OCI-M1 (cell line): ENCODE measurements at places on chromosomes 13 and 19.

DNA sequence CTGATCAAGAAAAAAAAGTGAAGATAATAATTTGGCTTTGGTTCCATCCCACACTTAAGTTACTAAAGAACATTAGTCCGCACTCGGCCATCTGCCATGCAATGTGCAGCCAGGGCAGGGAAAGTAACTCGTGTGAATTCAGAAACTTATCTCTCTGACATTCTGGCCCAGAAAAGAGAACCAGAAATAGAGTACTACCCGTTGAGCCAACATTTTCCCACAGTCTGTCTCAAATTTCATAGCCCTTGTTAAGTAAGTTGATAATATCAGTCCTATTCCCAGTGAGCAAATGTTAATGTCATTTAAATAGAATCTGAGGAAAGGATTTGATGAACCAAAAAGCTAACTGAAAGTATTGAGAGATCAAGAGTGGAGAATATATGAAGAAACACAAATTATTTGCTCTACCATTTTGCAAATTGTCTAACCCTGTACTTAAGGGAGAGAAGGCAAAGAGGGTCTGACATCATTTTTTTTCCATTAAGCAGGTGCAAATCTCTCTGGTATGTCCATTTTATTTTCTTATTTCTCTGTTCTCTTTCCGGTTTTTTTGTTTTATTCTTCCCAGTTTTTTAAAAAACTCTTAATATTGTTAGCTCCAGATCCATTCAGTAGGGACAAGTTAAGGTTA, 156.3 kb downstream of the NDFIP2 start:
- peak; percentile 90 for DNase-seq

DNA sequence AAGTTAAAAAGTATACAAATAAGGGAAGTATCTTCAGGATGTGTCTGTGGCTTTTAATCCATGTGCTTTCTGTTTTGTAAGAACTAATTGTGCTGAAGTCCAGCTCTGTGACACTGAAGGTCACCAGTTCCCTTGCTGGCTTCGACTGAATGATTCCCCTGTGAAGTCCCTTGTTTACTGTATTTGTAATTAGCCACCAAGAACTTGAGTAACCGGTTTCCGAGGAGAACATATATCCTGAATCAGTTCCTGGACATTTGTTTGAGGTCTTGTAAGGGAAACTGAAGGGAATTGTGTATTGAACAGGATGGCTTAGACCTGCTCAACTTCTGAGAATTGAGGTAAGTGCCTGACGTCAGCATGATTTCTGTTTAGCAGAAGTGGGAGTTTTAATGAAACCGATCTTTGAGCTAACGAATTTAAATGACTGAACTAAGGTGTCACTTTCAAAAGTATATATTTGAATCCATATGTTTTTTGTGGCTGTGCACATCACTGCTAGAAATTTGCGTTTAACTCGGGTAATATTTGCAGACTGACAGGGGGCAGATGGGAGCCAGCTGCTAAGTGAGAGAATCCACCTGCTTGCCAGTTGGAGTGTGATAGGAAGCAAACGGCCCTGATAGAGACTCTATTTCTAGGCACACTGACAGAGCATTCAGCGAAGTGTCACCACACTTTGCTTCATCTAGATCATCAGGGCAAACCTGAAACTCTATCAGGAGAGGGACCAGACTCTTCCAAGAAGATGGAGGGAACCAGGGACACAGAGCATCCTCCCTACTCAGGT, 530.0 kb downstream of the RFC3 start:
- DNase-seq, result no peak

DNA sequence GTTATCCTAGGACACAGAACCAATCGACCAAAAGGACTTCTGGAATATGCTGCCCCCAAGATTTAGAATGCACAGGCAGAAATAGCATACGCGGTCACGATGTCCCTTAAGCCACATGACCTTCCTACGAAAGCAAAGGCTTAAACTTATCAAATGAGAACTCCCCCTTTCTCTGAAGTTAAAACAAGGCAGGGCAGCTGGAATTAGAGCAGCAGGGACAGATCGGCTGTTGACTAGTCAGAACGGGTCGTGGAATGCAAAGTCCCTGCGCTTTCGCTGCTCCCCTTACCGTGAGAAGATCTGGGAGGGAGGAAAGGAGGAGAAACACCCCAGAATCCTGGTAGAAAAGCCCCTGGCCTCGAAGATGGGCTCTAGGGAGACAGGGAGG, 799 bp upstream of the USPL1 start:
- DNase-seq, result peak; percentile 91

GRCh38 chr13:49457221-49457620, 13.1 kb downstream of the SETDB2 start:
- DNase-seq, result no peak

- peak; percentile 16 for DNase-seq
Measured at GRCh38 chr19:21022996-21023395, 2.5 kb downstream of the ZNF430 start.

- DNase-seq, result no peak
Measured at GRCh38 chr19:46372901-46373490, 26.1 kb downstream of the PPP5C start.

GRCh38 chr13:110466266-110466915, 95.1 kb downstream of the RAB20 start:
- no peak for DNase-seq

DNA sequence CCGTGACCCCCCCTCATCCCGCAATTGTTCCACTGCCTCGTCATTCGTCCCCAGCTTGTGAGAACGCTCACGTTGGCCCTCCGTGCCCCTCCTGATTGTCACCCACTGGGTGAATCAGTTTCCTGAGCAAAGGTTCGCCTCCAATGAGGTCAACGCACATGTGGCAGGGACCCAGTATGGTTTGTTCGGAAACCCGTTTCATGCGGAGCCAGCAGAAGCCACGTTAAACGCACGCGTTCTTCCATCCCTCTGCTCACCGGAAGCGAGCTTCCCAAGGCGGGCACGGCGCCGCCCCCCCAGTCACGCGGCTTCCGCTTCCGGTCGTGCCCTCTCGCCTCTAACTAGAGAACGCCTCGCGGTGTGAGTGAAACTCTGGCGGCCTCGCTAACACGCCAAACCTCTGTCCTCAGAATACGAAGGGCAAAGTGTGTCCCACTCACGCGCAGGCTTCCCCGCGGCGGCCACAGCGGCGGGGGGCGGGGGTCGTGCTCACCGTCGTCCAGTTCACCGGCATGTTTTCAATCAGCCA, 18.0 kb upstream of the CFAP97D2 start:
- no peak for DNase-seq

DNA sequence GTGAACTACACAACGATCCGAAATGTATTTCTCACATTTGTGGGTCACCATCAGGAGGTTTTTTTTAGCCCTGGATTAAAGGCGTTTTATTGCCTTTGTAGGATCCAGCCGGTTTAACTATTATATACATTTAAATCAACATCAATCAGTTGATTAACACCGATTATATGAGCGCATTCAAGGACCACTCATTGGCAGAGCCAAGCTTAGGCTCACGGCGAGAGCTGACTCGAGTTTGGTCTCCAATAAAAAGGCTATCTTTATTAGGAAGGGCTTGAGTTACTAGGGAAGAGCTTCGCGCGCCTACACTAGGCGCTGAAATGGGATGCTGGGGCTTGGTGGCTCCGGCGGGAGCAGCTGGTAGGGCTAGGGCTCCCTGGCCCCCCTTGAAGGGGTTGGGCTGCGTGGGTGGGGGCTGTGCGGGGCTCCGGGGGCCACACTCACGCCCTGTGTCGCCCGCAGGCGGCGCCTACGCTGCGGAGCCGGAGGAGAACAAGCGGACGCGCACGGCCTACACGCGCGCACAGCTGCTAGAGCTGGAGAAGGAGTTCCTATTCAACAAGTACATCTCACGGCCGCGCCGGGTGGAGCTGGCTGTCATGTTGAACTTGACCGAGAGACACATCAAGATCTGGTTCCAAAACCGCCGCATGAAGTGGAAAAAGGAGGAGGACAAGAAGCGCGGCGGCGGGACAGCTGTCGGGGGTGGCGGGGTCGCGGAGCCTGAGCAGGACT, 4.2 kb downstream of the PDX1 start:
- no peak for DNase-seq

DNA sequence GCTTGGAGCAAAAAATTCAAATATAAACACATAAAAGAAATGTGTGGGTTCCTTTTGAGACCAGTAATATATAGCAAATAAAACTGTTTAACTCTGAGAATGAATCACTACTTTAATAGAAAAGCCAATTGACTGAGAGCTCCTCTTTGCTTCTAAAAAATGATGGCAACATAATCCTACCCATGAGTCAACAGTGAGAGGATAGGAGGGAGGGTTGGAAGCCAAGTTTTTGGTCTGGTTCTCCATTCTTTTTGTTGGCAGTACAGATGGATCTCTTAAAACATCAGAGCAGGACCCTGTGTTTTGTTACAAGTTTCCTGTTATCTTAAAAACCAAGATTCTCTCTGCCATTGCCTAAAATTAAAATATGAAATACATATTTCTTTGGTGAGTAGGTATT, 50.0 kb upstream of the POSTN start:
- DNase-seq, result no peak

DNA sequence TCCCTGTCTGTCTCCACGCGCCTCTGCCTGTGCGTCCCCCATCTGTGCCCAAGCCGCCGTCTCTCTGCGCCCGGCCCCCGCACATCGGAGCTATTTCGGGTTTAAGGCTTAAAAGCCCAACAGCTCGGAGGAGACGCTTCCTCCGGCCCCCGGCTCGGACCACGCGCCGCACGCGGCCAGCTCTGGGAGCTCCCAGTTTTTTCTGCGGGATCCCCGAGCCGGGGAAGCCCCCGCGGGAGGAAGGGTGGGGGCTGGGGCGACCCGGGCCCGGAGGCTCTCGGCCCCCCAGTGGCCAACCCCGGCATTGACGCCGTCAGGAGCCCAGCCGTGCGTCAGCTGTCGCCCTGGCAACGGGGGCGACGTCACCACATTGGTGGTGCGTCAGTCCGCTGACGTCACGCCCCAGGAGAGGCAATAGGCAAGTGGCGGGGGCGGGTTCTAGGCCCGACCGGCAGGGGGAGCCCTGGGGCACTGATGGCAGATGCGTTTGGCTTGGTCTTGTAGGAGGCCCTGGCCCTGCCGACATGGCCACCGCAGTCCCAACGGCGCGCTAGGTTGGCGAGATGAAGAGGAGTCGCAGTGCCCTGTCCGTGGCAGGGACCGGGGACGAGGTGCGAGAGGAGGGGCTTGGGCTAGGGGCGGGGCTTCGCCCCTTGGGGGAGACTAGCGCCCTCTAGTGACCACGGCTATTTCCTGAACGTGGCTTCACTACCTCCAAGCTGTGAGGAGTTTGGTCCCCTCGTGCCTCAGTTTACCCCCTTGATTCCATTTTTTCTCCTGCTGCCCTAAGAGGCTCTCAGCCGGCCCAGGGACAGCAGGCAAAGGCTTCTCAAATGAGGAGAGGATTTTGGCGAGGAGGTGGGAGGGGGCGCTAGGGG, 3.7 kb upstream of the PDE4A start:
- peak; percentile 100 for DNase-seq

GRCh38 chr13:42569576-42570344, 4.2 kb upstream of the TNFSF11 start:
- no peak for DNase-seq

- no peak for DNase-seq
Measured at GRCh38 chr19:19304186-19304965, 15.9 kb downstream of the SUGP1 start.

GRCh38 chr13:73090823-73091187, 32.0 kb downstream of the KLF5 start:
- DNase-seq, result no peak

DNA sequence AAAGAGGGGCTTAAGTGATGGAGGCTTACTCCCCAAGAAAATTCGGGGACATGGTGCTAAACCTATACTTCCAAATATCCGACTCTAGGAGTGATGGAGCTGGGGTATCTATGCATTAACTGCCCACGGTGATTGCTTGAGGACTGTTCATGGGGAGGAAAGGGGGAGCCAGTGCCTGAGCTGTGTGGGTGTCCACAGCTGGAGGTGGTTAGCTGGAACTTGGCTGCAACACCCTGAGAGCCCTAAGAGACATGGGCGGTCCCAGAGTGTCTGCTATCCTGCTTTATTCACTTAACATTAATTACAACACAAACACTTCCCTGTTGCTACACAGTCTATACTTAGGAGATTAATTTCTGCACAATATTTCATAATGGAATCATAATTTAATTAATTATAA, 28.1 kb upstream of the POMP start:
- no peak for DNase-seq

DNA sequence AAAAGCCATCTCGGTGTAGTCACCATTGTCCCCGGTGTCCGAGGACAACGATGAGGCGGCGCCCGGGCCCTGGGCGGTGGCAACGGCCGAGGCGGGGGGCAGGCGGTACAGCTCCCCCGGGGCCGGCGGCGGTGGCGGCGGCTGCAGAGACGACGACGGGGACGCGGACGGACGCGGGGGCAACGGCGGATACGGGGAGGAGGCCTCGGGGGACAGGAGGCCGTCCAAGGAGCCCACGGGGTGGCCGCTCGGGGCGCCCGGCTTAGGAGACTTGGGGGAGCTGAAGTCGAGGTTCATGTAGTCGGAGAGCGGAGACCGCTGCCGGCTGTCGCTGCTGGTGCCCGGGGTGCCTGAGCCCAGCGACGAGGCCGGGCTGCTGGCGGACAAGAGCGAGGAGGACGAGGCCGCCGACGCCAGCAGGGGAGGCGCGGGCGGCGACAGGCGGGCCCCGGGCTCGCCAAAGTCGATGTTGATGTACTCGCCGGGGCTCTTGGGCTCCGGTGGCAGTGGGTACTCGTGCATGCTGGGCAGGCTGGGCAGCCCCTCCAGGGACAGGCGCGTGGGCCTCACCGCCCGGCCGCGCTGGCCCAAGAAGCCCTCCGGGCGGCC, 3.5 kb downstream of the IRS2 start:
- no peak for DNase-seq

GRCh38 chr13:19154843-19155242, 26.8 kb downstream of the TUBA3C start:
- DNase-seq, result no peak

DNA sequence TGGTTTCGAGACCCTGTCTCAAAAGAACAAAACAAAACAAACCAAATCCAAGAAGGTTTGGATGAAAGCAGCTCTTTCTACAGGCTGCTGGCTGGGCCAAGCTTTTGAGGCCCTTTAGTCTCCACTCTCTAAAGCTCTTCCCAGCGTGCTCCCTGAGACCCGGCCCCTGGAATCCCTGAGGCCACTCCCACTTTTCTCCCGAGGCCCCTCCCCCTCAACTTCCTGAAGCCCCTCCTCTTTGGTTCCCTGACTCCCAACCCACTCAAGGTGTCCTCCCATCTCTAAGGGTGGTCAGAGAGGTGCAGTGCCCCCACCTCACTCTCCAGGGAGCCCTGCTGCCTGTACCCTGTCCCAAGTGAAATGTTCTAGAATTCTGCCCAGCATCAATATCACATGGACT, 10.6 kb downstream of the ERICH6B start:
- DNase-seq, result no peak

DNA sequence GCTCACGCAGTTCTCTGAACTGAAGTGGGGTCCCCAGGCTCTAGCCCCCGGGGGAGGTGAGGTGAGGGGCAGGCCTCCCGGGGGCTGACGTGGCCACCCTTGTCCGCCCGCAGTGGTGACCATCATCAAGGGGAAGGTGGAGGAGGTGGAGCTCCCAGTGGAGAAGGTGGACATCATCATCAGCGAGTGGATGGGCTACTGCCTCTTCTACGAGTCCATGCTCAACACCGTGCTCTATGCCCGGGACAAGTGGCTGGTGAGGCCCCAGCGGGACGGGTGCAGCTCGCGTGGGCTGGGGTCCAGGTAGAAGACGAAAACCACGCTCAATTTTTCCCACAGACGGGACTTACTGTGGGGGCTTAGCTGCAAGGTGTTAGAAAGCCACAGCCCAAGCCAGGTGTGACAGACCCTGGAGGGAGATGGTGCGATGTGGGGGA, 5.6 kb upstream of the ADM5 start:
- DNase-seq, result no peak

GRCh38 chr19:4363571-4364304, 20.4 kb downstream of the MPND start:
- DNase-seq, result no peak

- DNase-seq, result peak; percentile 81
Measured at GRCh38 chr13:49791315-49791710, 1.2 kb downstream of the KPNA3 start.

- no peak for DNase-seq
Measured at GRCh38 chr13:20272588-20273171, 40.6 kb upstream of the GJB6 start.
